ENCODE measurements at places on chromosomes 16 and 17. TPM values are rescaled to one million over a fixed set of nuclear protein-coding genes. Genes with fewer than 3 reads are reported as not detected.

PRSS27 gene
- total RNA-seq: 4.4 TPM

C17orf78 gene
- total RNA-seq: not detected

SOCS7 gene
- total RNA-seq: 14.3 TPM

ZFPM1 gene
- 1.8 TPM for total RNA-seq

ABCA10 gene
- total RNA-seq: 4.5 TPM

CDH13 gene
- 280 TPM for total RNA-seq

CES2 gene
- 92.7 TPM for total RNA-seq

IKZF3 gene
- total RNA-seq: 4.8 TPM

PYCARD gene
- total RNA-seq: 19.2 TPM
